ENCODE measurements at places on chromosomes 7 and 10. TPM values are rescaled to one million over a fixed set of nuclear protein-coding genes. Genes with fewer than 3 reads are reported as not detected.

The CCDC186 gene
- 11.6 TPM for total RNA-seq

The EBLN1 gene
- not detected for total RNA-seq

The TWIST1 gene
- total RNA-seq: 118 TPM

The PANK1 gene
- total RNA-seq: 7.1 TPM

The SPDYE11 gene
- total RNA-seq: under 0.01 TPM

The NACAD gene
- 5.0 TPM for total RNA-seq

The WDR86 gene
- total RNA-seq: 3.8 TPM

The NPY gene
- not detected for total RNA-seq

The MYO1G gene
- under 0.01 TPM for total RNA-seq

The OR6V1 gene
- total RNA-seq: not detected

The PDZD7 gene
- total RNA-seq: 1.6 TPM

The TMEM26 gene
- 2.8 TPM for total RNA-seq

The C10orf62 gene
- not detected for total RNA-seq

Data from smooth muscle cell of trachea (primary cell).